Inflammatory macrophage (primary cell): ENCODE measurements at places on chromosomes 1 and 21.

DNA sequence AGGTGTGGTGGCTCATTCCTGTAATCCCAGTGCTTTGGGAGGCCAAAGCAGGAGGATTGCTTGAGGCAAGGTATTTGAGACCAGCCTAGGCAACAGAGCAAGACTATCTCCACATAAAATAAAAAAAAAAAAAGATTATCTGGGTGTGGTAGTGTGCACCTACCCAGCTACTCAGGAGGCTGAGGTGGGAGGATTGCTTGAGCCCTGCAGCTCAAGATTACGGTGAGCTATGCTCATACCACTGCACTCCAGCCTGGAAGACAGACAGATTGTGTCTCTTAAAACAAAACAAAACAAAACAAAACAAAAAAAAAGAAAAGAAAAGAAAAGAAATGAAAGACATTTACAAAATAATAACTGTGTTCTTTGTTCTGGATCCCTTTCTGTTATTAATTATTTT is 6.1 kb upstream of the TLCD4 start:
- DNase-seq: no peak

GRCh38 chr1:246629030-246629429 is 62.8 kb downstream of the CNST start:
- no peak for DNase-seq

GRCh38 chr1:37128091-37128490 is 93.8 kb upstream of the GRIK3 start:
- DNase-seq: no peak

GRCh38 chr1:22953057-22953739 is 19.5 kb downstream of the LACTBL1 start:
- DNase-seq: no peak

GRCh38 chr21:36104317-36105300 is 30.3 kb upstream of the CBR3 start:
- DNase-seq: peak; percentile 9

GRCh38 chr1:178594133-178594532 is 81.2 kb downstream of the TEX35 start:
- DNase-seq: no peak

GRCh38 chr1:167943541-167943940 is 6.7 kb upstream of the MPC2 start:
- no peak for DNase-seq

DNA sequence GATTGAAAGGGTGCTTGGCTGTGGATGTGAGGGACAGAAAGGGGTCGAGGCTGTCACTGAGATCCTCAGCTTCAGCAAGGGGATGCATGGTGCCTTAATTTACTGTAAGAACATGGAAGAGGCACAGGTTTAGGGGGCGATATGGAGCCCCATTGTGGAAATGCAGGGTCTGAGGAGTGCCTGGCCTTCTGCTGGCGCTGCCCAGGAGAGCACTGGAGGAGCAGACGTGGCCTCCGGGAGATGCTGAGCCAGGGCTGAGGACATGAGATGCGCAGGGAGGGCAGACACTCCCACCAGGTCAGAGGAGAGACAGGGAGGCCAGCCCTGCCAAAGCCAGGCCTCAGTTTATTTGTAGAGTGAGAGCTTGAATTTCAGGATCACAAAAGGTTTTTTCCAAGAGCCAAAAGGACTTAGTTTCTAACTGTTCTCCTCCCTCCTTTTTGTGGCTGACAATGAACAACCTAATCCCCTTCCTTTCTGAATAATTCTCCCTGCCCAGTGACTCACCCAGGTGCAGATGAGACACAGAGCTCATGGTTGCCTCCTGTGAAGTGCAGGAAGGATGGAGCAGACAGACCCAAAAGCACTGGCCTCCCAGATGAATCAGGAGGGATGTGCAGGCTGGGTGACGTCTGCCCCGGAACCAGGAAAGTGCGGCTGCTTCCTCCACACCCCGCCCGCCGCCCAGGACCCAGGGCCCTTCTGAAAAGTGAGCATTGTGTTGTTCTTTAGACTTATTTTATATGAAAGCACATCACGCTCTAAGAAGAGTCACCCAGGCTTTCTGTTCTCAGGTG is 73.0 kb upstream of the TMPRSS2 start:
- no peak for DNase-seq

GRCh38 chr1:171800342-171800741 is 18.9 kb downstream of the METTL13 start:
- no peak for DNase-seq

GRCh38 chr1:228827019-228827418 is 91.7 kb downstream of the RHOU start:
- DNase-seq: peak; percentile 83

DNA sequence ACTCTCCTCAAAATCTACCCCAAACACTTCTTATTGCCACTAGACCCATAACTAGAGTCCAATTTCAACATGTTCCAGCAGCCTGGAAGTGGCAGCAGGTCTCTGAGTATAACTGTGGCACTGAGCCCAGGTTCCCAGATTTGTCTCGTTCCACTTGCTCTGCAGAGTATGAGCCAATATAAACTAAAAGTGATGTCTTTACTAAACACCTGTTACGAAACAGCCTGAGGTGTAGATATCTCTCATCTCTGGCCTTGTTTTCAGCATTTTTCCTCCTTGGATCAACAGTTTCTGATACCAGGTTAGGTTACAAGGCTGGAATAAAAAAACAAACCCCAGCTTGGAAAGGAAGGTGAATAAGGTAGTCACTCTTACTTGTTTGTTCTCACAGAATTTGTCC is 25.2 kb upstream of the PRDX6 start:
- DNase-seq: no peak

- peak; percentile 95 for DNase-seq
Observed at GRCh38 chr21:42227909-42228708, 9.2 kb downstream of the ABCG1 start.

- no peak for DNase-seq
Observed at GRCh38 chr1:170704256-170704655, 40.3 kb downstream of the PRRX1 start.

GRCh38 chr1:82299656-82300055 is 498.9 kb downstream of the ADGRL2 start:
- no peak for DNase-seq

GRCh38 chr1:4468386-4468785 is 186.0 kb upstream of the AJAP1 start:
- DNase-seq: no peak

DNA sequence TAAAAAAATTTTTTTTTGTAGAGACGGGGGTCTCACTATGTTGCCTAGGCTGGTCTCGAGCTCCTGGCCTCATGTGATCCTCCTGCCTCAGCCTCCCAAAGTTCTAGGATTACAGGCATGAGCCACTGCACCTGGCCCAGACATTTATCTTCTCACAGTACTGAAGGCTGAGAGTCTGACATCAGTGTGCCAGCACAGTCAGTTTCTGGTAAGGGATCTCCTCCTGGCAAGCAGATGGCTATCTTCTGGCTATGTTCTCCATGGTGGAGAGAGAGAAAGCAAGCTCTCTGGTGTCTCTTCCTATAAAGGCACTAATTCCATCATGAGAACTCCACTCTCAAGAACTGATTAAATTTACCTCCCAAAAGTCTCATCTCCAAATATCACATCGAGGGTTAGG is 57.8 kb upstream of the C1orf185 start:
- no peak for DNase-seq

DNA sequence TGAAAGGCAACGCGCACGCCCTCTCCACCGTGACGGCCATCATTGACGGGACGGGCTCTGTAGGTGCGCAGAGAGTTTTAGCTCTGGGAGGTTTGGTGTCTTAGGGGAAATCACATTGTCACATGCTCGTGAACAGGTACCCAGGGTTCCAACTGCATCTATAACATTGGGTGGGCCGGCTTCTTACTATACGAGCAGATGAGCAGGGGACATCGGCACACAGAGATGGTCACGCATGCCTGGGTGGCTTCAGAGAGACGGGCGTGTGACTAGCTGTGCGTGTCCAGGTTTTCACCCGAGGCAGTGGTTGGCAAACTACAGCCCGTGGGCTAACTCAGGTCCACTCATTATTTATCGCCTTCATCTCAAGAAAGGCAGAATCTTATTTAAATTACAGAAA is 54.7 kb downstream of the SLC37A1 start:
- DNase-seq: no peak

- no peak for DNase-seq
Observed at GRCh38 chr1:89363638-89364536, at the start of gene GBP6. Gene GBP6, plus strand, starts transcription at chr1:89364059. Its CDS starts 4,493 bp downstream, at chr1:89368552.

- peak; percentile 90 for DNase-seq
Observed at GRCh38 chr1:9643351-9644256, 7.9 kb upstream of the PIK3CD start.

DNA sequence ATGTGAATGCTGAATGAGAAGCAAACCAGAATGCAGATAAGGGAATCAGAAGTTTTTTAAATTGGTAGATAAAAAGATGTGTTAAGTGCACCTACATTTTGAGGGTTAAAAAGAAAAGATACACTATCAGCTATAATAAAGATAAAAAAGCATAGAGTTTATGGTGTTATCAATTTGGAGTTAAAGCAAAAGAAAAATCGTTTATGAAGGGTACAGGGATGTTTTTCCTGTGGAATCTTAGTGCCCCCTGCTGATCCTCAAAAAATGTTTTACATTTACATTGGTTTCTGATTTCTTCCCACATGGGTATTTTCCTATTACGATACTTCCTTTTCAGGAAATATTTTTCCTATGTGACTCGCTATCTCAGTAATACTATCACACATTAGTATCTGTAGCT is 293.5 kb downstream of the MRPL39 start:
- no peak for DNase-seq

DNA sequence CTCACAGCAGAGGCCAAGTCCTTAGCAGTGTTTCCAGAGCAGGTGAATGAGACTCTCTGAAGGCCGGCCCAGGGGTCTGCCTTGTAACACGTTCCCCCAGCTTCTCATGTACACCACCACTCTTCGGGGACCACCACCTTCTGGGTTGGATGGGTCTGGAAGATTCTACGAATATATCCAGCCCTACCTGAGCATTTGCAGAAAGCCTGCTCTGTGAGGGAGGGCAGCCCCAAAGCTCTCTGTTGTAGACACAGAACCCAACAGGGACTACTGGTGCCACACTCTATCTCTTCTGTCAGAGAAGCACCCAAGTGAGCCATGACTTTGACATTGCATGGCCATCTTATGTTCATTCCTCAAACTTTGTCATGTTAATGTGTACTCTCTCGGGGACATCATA is 61.8 kb downstream of the CD247 start:
- no peak for DNase-seq

GRCh38 chr1:204126386-204126785 is 25.5 kb downstream of the ETNK2 start:
- DNase-seq: no peak

GRCh38 chr1:63537940-63538339 is 14.6 kb downstream of the EFCAB7 start:
- peak; percentile 29 for DNase-seq

DNA sequence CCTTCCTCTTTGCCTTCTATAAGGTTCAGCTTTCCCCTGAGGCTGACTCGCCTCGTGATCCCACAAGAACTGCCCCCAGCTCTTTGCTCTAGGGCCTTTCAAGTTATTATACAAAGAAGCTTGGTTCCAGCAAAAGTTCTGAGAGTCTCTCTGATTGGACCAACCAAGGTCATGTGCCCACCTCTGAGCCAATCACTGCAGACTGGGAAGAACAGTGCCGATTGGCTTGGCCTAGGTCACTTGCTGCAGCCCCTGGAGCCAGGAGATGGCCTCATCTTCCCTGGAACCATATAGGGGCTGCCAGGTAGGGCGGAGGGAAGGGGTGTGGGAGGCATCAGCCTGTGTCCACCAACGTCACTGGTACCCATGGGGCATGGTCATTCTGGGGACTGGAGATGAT is 22.8 kb downstream of the TAS1R2 start:
- no peak for DNase-seq

DNA sequence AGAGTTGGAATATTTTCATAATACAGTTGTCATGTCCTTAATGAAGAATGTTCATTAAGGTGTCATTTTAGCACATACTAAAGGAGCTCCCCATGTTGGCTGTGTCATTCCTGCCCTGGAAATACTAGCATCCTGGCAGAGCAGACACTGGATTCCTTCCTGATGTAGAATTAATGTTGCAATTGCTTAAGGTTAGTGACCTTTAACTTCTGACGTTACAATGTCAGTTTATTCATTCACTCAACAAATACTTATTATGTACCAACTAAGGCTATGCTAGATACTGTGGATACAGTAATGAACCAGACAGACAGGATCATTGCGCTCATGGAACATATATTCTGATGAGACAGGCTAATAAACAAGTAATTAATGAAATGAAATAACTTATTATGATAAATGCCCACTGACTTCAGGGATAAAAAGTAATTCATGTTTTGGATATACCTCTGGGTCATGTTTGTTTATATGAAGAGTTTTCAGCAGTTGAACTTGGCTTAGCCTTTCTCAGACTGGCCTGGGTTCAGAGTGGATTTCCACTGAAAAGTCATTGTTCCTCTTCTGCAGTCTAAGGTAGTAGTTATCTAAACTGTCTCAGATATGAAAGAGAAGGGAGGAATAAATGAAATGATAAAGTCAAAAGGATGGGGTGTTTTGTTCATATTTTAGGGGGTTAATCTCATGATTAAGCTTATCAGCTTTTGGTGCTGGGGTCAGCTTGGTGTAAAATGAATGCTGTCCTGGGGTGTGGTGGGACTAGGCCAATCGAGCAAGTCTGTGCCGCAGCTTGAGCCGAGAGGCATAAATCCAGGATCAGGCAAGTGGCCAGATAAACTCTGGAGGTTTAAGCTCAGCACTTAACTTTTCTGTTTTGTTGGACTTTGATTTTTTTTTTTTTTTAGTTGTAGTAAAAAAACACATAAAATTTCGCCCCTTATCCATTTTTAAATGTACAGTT is 43.3 kb upstream of the KCNQ4 start:
- DNase-seq: no peak

DNA sequence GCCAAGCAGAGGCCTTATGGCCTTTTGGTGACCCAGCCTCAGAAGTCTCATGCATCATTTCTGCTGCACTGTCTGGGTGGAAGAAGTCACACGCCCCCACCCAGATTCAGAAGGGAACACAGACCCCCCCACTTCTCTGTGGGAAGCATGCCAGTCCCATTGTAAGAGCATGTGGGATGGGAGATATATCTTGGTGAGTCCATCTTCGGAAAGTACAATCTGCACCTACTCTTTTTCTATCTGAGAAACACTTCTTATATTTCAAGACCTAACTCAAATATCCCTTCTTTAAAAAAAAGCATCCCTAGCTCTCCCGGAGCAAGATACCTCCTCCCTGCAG is 159.6 kb upstream of the FGGY start:
- DNase-seq: peak; percentile 70

DNA sequence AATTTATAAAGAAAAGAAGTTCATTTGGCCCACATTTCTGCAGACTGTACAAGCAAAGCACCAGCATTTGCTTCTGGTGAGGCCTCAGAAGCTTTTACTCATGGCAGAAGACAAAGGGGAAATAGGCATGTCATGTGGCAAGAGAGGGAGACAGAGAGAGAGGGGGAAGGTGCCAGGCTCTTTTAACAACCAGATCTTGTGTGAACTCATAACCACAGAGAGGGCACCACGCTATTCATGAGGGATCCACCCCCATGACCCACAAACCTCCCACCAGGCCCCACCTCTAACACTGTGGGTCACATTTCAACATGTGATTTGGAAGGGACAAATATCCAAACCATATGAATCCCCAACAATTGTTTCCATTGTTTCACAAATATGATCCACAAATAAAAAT is 467.9 kb downstream of the SIPA1L2 start:
- no peak for DNase-seq

- no peak for DNase-seq
Observed at GRCh38 chr1:36081926-36082485, 1.9 kb upstream of the TEKT2 start.
